ENCODE measurements at places on chromosomes 2 and 18. TPM values are rescaled to one million over a fixed set of nuclear protein-coding genes. Genes with fewer than 3 reads are reported as not detected.

DNA sequence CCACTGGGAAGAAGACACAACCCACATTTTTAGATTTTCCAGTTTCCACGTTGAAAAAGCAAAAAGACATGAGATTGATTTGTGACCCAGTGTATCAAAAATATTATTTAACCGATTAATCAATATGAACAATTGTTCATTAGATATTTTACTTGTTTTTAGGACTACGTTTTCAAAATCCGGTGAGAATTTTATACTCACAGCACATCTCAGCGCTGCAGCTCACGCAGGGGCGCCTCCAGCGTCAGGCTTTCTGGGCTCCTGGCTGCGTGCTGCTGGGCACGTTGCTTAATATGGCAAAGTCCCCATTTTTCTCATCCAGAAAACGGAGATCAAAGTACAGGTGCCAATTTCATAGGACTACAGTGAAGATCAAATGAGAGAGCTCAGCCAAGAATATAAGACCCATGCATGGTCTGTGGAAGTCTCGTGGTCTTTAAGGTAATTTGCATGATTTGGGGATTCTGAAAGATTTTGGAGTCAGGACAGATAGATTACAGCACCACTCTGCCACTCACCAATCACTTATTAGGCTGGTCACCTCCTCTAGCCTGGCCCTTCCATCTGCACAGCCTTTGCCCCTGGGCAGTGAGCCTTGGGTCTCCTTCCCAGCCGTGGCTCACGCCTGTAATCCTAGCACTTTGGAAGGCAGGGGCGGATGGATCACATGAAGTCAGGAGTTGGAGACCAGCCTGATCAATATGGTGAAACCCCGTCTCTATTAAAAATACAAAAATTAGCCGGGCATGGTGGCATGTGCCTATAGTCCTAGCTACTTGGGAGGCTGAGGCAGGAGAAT lies 36.2 kb downstream of the PTPN18 start:
- peak; percentile 20 for DNase-seq

GRCh38 chr2:17658251-17658843 lies 95.3 kb downstream of the SMC6 start:
- no peak for DNase-seq

DNA sequence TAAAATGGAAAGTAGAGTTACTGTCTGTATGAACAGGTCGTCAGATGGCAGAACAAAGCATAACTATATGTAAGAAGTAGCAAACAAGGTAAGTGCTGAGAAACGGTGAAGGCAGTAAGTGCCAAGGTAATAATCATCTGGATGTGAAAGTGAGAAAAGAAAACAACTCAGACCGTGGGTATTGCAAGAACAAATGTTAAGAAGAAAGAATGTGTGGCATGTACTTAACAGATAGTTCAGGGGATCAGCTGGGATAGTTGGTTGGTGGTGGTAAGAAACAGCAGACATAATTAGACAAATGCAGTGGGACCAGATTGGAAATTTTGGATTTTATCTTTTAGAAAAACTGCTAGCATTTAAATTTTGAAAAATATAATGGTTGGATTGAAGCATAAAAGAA lies 375.8 kb upstream of the NXPH2 start:
- DNase-seq: no peak

DNA sequence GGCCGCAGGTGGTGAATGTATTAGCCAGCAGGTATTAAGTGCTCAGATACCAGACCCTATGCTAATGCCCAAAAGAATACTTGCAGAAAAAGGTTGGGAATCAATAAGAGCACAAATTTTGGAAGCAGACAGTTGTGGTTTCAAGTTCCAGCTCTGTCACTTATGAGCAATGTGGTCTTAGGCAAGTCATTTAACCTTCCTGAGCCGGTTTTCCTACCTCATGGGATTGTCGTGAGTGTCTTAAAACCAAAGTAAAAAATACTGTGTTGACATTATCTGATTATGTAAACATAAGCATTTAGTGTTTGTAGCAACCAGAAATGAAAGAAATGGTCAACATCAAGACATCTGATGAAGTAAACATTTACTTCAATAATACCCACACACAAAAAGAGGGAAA lies 93.0 kb upstream of the CHST9 start:
- no peak for DNase-seq

GRCh38 chr18:61459896-61460648 lies 126.8 kb downstream of the CDH20 start:
- no peak for DNase-seq

- no peak for DNase-seq
Observed at GRCh38 chr18:45334191-45334590, 281.1 kb upstream of the SLC14A2 start.

DNA sequence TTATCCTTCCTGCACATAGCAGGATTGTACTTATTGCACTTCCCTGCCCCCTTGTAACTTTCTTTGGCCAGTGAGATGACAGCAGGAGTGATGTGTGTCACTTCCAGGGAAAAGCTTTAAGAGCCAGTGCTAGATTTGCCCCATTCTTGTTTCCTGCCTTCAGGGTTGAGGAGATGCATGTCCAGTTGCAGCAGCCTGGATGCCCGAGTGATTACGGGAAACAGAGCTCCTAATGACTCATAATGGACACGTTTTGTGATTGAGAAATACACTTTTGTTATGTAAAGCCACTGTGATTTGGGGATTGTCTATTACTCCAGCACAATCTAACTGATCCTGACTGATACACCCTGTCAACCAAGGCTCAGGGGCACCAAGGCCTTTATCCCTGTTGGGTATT lies 5.0 kb upstream of the TET3 start:
- DNase-seq: no peak

DNA sequence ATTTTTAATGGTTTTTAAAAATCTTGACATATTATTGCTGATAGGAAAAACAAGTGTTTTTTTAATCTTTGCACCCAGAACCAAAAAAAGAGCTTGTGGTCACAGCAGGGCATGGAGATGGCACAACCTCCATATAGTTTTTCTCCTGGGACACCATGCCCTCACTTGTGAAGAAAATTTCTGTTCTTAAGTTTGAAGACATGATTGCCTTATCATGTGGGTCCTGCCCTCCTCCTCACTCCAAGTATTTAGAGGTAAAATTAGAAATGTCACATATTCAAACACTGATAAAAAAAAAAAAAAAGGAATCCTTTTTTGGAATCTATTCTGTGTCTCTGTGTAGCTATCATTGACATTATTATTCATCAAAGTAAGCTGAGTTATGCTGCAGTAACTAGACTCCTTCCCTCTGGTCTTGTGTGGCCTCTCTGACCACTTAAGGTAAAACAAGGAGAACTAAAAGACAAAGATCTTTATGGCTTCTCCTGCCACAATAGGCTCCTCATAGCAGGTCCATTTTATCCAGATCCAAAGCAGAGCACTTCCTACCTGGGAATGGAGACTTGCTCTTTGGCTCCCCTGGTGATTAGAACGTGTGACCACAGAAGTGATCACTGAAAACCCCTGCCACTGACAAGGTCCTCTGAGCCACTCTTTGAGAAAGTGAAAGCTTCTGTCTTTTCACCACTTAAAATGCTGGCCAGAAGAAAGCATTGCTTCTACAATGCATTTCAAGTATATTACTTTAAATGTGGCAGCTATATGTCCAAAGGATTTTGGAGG lies 19.8 kb downstream of the ADD2 start:
- no peak for DNase-seq

GRCh38 chr2:170895023-170895757 lies 33.9 kb upstream of the GORASP2 start:
- no peak for DNase-seq

DNA sequence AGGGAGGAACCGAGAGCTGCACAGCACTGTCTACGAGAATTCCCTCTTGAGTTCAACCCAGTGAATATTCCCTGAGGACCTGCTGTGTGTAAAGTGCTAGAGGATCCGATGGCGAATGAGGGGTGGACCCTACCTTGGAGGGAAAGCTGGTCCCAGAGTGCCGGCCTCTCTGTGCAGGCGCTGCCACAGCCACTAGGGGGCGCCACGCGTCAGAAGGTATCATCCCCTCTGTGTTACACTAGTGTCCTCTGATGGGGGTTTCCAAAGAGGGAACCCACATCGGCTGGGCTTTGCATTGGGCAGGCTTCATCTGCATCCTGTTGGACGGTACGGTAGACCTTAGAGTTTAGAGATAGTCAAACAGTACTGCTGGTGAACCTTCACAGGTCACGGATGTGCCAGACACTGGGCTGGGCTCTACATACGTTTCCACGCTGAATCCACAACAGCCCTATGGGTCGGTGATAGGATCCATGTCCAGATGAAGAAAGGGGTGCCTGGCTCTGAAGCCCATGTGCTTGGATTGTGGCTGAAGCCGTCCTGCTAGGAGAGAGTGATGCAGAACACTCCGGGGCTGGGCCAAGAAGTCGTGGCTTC lies 39.0 kb downstream of the COA5 start:
- DNase-seq: peak; percentile 63

GRCh38 chr18:7608781-7609201 lies 41.7 kb downstream of the PTPRM start:
- DNase-seq: no peak

- no peak for DNase-seq
Observed at GRCh38 chr2:233107831-233108300, 47.7 kb downstream of the INPP5D start.

DNA sequence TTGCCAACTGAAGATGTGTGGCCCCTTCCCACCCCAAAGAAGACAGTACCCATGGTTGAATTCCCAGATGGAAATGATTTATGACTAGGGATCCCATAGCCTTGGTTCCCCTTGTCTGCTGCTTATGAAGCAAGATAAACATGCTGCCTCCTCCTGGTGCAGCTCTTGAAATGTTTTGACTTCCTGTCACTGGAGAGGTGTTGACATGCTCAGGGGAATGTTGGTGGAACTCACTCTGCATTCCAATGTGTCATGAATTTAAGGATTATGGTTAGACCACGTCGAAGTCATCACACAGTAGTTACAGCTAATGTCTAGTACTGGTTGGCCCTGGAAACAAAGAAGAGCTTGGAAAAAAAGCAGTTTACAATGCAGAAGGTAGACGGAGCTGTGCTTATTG lies 69.0 kb upstream of the FAM110C start:
- no peak for DNase-seq

DNA sequence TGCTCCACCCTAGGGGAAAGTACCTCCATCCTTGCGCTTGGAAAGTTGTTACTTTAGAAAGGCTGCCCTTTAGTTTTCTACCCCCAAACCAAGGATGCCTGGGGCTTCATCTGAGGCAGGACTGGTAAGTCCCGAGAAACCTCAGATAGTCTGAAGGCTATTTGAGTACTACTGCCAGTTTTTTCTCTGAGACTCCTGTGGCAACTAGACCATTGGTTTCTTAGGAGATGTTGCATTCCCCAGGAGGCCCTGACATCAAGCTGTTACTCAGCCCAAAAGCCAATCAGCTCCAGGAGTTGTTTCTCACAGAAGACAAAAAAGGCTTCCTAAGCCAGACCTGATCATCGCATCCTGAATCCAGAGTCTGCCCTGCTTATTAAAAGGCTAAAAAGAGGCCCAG lies 67.2 kb downstream of the COLEC12 start:
- no peak for DNase-seq

DNA sequence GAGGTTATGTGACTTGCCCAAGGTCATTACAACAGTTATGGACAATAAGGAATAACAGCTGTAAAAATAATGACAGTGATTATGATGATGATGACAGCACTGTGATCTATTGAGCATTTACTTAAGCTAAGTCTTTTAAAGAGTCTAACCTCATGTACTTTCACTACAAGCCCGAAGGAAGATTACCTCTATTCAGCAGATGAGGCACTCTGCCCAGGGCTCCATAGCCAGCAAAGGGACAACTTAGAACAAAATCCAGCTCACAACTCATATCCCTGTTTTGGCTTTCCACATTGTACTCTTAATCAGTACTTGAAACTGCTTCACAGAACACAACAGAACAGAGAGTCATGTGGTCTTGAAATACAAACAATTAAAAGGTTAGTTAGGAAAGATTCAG lies 290.2 kb downstream of the ZNF385B start:
- DNase-seq: no peak

DNA sequence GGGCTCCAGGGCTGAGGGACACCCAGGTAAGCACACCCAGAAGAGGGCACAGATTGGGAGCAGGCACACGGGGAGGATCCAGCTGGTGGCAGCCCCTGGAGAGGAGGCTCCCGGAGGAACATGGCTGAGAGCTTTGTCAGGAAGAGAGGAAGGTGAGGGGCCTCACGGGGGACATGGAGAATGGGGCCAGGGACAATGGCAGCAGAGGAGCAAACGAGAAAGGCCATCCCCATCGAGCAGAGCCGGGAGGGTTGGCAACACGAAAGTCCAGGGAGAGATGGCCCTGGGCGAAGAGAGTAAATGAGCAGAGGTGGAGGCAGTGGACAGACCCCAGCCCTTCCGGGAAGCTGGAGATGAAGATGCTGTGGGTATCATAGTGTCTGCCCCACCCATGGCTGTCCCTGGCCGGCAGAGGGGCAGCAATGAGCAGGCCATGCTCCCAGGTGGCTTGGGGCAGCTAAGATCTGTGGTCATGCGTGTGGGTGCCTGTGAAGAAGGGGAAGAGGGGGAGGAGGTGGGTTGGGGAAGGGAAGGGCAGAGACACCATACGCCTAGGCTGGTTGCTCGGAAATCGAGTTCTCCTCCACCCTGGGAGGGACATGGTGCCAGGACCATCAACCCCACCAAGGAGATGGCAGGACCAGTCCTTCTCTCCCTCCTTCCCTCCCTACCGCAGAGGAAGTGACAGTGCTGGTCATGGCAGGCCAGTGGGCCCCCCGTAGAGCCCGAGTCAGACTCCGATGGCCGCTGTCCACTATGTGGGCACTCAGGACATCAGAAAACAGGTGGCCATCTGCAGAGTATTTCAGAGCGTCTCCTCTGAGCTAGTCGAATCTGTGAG lies 191.7 kb downstream of the NDUFA10 start:
- DNase-seq: no peak

GRCh38 chr2:136151021-136151971 lies 33.3 kb upstream of the CXCR4 start:
- no peak for DNase-seq

- DNase-seq: no peak
Observed at GRCh38 chr2:241015439-241015838, 17.0 kb downstream of the SNED1 start.

DNA sequence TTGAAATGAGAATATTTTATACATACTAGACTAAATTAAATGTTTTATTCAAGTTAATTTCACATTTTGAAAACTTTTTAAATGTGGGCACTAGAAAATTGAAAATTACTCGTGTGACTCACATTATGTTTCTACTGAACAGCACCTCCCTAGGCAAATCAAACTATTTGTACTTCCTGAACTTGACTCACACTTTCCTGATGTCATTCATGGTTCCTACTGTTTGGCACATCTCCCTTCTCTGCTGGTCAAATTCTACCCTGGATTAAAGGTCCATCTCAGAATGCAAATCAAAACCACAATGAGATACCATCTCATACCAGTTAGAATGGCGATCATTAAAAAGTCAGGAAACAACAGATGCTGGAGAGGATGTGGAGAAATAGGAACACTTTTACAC lies 16.7 kb downstream of the LHCGR start:
- no peak for DNase-seq

Gene EPB41L3
- total RNA-seq: 0.57 TPM

Gene VWC2L
- not detected for total RNA-seq

Gene POTEI
- total RNA-seq: not detected

Gene ATF2
- total RNA-seq: 69.9 TPM

Gene RIT2
- total RNA-seq: not detected

Gene ABCG8
- total RNA-seq: not detected

Gene POTEC
- total RNA-seq: not detected

Gene IL1RL1
- total RNA-seq: not detected

Gene FAM168B
- 70.5 TPM for total RNA-seq

Gene AKAIN1
- total RNA-seq: not detected

Gene ASB18
- not detected for total RNA-seq

Gene KYNU
- 50.4 TPM for total RNA-seq

Measured in B cell (primary cell).